ENCODE measurements at places on chromosomes 1 and 21. TPM values are rescaled to one million over a fixed set of nuclear protein-coding genes. Genes with fewer than 3 reads are reported as not detected.
A peak's percentile ranks its signal among the peaks of the same experiment; 100 is the strongest.

DNA sequence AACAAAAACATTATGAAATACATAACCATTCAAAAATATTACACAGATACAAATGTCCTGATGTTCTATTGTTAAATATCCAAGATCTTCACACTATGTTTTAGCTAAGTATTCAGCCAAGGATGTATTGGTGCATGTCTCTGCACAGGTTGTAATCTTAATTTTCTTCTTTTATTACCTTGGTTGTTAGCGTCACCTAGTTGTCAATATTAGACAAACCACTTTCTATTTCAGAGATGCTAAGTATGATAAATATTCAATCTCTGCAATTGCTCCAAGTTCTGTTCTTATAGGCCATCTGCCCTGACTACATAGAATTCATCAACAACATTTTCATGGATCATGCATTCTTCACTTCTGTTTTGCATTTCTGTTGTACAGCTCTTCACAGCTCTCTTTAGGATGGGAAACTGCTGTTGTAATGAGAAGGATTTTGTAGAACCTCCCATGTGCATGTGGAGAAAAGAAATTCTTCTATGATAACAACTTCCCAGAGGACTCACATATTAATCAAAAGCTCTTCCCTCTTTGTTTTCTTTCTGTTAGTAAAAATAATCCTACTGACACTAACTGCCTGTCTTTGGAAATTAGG is 380.1 kb downstream of the NUF2 start:
- DNase-seq: no peak

DNA sequence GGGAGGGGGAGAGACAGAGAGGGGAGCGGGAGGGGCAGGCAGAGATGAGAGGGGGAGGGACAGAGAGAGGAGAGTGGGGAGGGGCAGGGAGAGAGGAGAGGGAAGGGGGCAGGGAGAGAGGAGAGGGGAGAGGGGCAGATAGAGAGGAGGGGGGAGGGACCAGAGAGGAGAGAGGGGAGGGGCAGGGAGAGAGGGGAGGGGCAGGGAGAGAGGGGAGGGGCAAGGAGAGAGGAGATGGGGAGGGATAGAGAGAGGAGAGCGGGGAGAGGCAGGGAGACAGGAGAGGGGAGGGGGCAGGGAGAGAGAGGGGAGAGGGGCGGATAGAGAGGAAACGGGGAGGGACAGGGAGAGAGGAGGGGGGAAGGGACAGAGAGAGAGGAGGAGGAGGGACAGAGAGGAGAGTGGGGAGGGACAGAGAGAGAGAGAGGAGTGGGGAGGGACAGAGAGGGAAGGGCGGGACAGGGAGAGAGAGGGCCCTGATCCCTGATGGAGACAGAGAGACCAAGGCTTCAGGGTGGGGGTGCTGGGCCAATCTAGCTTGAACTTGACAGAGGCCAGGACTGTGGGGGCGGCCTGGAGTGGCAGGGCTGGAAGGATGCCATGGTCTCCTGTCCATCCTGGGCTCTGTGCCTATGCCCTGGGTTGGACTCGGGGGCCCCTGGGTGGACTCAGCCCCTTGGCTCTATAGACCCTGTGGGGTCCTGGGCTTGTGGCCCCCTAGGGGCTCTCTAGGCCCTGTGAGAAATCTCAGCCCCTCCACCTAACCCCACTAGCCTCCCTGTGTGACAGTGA is 43.6 kb downstream of the DMRTB1 start:
- no peak for DNase-seq

DNA sequence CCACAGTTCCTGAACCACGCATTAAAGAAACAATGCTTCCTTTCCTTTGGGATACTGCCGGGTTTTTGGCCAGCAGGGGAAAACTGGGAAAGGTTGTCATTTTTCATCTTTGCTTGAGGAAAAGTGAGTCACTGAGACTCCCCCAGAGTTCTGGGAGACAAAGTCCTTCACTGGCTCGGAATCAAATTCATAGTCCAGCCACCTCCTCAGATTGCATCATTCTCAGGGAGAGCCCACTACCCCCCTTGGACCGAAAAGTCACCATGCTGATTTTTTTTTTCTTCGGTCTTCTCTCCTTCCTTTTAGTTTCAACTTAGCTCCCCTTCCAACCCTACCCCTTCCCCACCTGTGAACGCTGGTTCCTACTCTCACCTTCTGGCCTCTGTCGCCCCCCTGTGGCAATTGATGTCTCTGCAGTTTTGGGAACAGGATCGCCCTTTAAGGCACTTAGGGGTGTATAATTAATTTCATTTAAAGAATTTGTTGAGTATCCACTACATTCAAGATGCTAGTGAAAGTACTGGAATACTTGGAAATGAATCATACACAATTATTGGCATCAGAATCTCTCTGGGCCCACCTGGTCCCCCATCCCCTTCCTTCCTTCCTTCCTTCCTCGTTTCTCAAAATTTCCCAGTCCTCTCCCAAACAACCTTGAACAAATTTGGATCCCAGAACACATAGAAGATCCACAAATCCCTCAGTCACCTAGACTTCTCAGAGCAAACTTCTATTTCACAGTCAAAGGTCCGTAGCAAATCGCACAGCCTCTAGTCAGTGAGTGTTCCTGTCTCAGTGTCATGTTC is 6.9 kb downstream of the ACKR1 start:
- DNase-seq: peak; percentile 37

DNA sequence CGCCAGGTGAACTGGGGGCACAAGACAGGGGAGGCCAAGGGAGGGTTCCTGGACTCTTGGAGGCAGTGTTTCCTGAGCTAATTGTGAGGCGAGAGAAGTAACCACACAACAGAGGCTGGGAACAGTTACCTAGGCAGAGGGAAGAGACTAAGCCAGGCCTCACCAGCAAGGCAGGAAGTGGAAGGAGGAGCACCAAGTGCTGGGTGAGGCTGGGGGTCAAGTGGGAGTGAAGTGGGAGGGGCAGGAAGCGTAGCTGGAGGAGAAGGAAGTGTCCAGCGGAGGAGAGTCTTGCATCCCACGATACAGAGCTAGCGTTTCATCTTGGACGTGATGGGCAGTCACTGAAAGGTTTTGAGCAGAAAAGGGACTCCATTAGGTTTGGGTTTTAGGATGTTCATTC is 48.3 kb upstream of the CAPZB start:
- no peak for DNase-seq

DNA sequence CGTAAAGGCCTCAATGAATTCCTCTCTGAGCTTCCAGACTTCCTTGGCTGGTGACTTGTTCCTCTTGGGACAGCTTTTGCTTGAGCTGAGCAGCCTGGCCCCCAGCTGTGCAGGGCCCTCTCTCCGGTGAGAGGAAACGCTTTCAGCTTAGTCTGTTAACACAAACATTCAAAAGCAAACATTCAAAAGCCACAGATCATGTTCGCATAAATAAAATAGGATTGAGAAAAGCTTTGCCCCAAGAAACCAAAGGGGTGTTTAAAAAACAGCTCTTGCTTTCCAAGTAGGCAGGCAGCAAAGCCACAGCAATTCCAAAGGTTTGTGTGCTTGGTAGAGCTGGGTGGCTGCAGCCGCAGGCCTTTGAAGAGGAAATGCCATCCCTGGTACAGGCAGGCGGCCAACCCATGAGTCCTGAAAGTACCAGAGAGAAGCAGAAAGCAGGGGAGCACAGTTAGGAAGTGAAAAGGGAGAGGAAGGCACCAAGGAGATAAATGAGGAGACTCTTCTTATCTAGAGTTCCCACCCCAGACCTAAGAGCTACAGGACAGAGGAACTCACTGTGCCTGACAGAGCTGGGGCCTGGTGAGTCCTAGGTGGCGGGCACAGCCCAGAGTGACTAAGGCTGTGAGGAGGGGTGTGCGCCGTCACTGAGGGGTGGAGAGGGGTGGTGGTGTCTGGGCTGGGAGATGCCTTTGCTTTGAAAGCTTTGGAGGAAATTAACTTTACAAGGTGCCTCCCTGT is 48.4 kb downstream of the CCN1 start:
- no peak for DNase-seq

- peak; percentile 23 for DNase-seq
Observed at GRCh38 chr1:10755970-10756521, 40.4 kb downstream of the CASZ1 start.

GRCh38 chr1:25100151-25100833 is 132.0 kb downstream of the SYF2 start:
- DNase-seq: no peak

DNA sequence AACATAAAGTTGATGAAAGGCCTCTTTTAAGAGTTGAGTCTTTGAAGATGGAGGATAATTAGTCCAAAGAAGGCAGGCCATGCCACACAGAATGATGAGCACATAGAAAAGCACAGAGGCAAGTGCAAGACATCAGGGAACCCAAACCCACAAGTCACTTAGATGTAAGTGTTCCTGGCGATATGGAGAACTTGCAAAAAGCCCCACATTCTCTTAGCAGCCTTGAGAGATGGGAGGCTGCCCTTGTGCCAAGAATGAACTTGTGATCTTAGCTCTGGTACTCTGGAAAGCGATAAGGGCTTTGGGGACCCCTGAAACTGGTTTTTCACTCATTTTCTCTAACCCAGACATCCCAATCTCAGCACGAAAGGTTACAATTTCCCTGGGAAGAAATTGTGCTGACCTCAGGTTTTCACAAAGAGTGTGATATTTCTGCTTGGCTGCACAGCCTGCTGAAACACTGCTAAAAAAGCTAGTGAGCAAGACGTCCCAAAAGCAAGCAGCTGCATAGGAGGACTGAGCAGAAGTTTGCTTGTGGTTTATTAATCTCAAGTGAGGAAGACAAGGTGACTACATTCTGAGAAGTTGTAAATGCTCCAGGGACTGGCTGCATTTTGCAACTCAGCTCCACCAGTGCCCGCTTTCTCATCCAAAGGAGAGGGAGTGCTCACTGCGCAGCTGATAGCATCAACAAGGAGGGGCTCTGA is 496.9 kb upstream of the CAMK1G start:
- no peak for DNase-seq

DNA sequence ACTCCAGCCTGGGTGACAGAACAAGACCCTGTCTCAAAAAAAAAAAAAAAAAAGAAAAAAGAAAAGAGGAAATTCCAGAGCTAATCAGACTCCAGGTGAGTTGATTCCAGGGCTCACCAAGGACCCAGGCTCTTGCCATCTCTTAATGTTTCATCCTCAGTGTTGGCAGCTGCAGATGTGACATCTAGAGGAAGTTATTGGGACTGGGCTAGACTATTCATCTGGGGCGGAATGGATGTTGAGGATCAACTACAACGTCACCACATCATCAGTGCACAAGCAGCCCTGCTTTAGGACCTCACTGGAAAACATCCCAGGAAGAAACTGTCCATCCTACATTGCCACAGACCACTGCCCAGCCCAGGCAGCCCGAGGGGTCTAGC is 28.6 kb upstream of the PARP1 start:
- DNase-seq: no peak

GRCh38 chr1:198669023-198669698 is 30.3 kb downstream of the PTPRC start:
- no peak for DNase-seq

DNA sequence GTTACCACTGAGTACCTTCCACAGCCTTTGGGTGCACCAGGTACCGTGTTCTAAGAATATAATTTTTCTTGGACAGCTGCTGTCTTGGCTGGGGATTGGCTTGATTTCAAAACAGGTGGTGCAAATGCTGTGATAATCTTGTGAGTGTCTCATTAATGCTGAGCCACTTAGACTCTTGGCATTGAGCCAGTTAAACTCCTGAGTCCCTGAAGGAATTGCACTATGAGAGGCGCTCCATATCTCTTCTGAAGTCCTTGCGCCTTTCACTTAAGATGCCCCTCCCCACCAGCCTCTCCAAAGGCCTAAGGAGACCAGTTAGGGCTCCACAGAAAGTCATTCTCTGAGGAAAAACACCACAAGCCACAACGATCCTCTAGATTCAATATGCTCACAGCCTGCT is 51.0 kb downstream of the BACH1 start:
- DNase-seq: no peak

DNA sequence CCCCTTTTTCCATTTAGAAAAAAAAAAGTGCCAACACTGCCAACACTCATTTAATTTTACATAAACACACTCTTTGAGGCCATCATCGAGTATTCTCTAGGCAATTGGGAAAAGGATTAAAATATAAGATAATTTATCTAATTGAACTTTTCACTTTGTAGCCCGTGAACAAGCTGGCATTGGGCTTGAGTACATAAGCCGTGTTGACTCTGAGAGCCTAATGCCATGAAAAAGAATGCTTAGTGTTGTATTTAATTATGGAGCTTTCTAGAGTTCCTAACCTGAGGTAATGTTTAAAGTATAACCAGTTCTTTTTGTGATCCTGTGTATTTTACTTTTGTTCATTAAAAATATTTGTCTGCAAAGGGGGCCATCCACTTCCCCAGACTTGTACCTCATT is 193.8 kb downstream of the LYPLAL1 start:
- DNase-seq: no peak

GRCh38 chr1:110337704-110338308 is 1.4 kb upstream of the RBM15 start:
- peak; percentile 45 for DNase-seq

GRCh38 chr1:195188821-195189220 is 1419.4 kb downstream of the KCNT2 start:
- DNase-seq: no peak

GRCh38 chr1:7223334-7224080 is 438.3 kb downstream of the CAMTA1 start:
- no peak for DNase-seq

DNA sequence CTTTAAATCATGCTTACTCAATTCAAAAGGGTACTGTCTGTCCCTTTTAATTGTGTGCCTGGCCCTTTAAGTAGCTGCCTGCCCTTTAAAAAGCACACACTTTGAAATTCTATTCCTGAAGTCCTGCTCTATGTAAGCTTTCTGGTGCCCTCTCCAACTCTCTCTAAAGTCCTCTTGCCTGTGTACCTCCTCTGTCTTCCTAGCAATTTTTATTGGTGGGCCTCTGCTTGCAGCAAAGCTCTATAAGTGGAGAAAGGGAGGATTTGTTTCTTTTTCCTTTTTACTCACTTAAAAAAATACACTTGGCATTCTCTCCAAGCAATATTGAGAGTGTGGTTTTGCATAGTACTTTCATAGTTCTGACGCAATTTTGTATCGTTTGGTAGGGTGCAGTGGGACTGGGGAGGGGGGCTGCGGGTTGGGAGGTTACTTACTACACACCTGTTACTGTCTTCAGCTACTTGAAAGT is 135.4 kb downstream of the LMO4 start:
- DNase-seq: no peak

DNA sequence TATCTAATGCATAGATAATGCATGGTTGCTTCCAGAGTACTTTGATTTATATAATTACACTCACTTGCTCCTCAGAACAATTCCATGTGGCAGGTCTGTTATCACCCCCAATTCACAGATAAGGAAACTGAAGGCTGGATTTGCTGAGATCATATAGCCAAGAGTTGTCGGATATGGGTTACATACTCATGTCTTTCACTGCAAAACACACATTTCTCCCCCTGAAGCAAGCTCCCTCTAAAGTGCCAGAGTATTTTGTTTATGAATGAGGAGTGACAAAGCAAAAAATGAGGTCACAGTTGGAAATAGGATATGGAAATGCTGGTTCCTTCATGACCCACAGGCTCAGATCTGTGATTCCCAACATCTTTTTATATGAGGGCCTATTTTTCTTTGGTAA is 134.2 kb downstream of the ROR1 start:
- DNase-seq: no peak

The ZNF593OS gene
- total RNA-seq: not detected

The KRTAP12-2 gene
- not detected for total RNA-seq

The LCE6A gene
- total RNA-seq: not detected

The OSCP1 gene
- total RNA-seq: 1.2 TPM

The SPATA45 gene
- total RNA-seq: not detected

The FNDC5 gene
- total RNA-seq: 1.4 TPM

The CLK2 gene
- total RNA-seq: 112 TPM

The MXRA8 gene
- total RNA-seq: 0.07 TPM

The LCE1C gene
- not detected for total RNA-seq

The PTGFR gene
- total RNA-seq: not detected

Measured in activated B cell treated with CpG ODN at 0.5 μM for 24 hours (primary cell).